ENCODE measurements at places on chromosomes 2 and 18.

GRCh38 chr2:219396863-219397457 is 9.2 kb upstream of the DNPEP start:
- DNase-seq, result no peak

DNA sequence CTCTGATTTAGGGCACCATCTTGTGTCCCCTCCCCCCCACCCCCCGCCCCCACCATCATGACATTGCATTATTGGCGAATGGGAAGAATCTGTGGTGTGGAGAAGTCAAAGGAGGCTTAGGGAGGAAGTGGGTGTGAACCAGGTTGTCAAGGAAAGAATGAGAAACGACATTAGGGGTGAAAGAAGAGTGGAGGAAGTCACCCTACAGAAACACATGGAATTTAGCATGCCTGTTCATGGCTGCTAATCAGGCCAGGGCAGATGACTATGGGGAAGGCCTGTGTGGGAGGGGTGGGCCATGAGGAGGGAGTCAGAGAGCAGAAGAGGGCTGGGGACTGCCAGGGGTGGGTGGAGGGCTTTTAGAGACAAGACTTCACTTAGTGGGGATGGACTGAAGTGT is 81.6 kb downstream of the AOX1 start:
- no peak for DNase-seq

DNA sequence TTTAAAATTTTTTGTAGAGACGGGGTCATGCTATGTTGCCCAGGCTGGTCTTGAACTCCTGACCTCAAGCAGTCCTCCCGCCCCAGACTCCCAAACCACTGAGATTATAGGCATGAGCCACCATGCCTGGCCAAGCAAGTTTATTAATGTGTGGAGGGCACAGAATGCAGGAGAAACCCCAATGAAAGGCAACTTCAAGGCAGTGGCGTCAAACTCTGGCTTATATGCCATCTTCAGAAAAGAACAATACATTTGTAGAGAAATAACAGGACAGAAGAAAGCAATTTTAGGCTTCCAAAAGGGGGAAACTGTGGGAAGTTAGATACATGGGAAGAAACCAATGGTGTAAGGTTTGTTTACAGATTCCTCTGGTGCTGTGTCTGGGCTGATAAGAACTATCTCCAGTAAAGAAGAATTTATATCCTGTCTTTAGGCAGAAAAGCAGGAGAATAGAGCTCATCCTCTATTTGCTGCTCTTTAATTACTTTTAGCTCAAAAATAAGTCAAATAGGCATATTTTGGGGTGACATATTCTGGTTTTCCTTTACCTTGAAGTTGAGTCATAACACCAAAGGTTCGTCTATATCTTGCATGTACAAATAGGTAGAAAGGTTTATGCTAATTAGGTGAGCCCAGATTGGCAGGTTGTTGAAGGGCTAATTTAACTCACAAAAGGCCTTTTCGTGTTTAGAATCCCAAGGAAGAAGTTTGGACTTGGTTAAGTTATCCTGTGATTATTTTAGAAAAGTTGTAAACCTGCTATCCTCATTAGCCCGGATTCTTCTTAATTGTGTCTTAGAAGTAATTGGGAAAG is 26.0 kb upstream of the TMEM214 start:
- DNase-seq, result no peak

DNA sequence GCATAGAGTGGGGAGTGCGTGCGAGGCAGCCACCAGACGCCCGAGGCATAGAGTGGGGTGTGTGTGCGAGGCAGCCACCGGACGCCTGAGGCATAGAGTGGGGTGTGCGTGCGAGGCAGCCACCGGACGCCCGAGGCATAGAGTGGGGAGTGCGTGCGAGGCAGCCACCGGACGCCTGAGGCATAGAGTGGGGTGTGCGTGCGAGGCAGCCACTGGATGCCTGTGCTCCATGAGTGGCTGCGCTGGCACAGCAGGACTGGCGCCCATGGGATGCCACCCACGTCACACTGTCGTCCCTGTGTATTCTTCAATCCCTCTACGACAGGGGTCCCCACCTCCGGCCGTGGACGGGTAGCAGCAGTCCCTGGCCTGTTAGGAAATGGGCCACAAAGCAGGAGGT is 221.9 kb downstream of the HDAC4 start:
- no peak for DNase-seq

DNA sequence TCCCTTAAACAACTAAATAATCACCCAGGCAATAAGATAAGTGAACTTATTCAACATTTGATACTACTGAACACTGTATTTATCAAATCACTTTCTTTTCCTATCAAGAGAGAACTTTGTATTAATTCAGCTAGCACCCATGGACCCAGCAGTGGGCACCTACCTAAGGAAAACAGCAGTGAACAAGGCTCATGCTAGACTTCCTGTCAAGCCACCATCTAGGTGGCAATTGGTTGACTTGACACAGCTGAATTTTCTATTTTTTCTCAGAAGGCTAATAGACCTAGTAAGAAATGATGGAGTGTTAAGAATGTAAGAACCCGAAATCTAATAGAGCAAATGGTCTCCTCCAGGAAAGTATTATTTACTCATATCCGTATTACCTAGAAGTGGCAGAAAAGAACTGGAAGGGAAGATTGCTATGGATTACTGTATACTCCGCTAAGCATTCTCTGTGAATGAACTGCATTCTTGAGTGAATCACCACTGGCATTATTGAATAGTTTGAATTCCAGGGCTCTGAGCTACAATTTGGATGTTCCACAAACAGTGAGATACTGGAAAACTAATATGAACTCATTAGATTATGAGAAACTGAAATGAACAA is 988.2 kb upstream of the CDH2 start:
- no peak for DNase-seq

DNA sequence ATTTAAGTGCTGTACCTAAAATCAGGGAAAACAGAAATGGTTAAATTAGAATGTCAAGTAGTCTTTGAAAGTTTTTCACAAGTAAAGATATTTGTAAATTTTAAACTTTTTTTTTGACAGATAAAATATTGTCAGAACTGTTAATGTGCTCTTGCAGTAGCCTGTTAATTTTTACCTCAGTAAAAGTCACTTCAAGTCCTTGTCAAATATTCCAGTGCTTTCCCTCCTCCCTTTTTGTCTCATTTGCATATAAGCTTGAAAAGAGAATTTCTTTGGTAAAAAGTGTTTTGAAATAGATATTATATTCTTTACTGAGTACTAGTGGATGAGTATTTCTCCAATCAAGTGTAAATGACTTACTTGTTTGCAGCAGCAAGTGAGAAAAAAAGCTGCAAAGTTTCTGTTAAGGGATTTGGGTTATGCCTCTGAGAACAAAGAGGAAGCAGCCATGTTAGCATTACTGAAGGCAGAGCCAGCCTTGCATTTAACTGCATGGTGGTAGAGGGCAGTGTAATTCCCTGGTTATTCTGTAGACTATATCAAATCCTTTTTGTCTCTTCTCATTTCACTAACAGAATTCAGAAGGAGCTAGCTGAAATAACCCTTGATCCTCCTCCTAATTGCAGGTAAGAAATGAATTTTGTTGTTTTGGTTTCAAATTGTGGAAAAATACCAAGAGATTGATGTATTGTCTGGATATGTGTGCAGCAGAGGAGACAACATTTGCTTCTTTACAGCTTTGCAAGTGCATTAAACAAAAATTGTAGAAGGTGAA is 3.2 kb downstream of the UBE2E3 start:
- DNase-seq, result no peak

DNA sequence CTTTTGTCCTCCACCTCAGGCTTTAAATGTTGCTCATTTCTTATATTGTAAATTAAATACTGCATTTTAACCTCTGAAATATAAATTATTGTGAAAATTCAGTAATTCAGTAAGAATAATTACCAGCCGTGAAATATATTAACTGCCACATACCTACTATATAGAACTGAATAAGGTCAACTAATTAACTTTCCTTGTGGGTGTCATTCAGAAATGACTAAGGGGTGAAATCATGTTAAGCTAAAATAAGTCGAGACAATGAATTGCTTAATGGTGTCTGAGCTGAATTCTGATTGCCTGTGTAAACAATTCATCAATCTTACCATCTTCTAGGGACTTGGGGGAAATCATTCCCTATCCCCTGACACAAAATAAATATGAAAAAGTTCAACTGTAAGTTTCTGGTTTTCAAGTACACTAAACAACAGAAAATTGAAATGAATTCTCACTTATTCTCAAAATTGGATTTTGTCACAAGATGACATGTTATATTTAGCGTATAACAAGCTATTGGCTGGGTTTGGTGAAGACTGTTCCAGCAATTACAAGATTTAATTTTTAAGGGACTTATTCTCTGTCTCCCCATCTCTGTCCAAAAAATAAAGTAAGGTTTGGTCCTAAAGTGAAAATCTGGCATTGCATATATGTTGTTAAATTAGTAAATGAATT is 255.1 kb downstream of the METTL4 start:
- no peak for DNase-seq

- DNase-seq, result no peak
These were observed 36.5 kb downstream of the TGIF1 start for GRCh38 chr18:3486512-3486911.

GRCh38 chr2:10523406-10524189 is 75.5 kb upstream of the ODC1 start:
- DNase-seq, result no peak

DNA sequence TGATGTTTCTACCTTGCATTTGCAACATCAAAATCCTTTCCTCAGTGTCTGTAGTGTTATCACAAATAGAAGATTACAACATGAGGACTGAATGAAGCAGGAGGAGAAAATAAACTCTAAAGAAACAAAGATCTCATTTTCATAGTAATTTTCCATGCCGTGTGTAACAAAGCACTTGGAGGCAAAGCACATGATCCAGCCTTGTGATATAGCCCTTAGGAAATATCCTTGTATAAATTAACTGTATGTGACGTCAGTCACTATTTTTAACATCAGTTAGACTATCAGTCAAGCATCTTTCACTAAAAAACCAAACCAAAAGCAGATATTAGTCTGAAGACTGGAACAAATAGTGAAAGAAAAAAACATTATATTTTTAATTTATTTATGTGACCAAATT is 492.1 kb upstream of the CNTNAP5 start:
- no peak for DNase-seq

DNA sequence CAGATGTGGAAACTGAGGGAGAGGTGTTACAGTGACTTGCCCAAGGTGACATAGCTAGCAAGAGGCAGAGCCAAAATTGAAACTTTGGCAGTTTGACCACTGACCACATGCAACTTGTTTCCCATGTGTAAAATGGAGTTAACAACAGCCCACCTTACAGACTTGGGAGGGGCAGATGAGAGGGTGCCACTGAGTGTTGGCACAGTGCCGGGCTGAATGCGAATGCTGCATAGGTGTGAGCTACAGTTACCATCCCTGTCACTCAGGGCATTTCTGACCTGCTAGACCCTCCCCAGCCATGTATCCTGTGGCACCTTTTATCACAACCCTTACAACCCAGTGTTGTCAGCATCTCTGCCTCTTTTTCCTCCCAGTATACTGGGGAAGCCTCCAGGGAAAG is 10.8 kb downstream of the SMARCAL1 start:
- no peak for DNase-seq

GRCh38 chr2:46151577-46151976 is 145.6 kb upstream of the EPAS1 start:
- DNase-seq, result no peak

DNA sequence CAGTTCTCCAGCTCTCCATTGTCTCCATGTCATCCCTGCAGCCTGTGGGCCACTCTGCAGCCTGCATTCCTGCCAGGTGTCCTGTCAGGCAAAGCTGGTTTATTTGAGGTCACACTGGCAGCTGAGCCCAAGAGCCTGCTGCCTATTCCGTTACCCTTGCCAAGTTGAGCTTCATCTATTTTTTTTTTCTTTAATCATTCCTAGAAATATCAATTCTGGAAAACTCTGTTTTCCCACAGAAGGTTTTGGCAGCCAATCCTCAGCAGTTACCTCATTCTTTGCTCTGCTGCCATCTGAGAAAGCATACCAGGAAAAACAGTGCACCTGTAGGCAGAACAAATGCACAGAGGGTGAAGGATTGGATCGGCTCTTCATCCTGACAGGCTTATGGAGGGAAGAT is 411.0 kb upstream of the ACVR2A start:
- DNase-seq, result no peak

DNA sequence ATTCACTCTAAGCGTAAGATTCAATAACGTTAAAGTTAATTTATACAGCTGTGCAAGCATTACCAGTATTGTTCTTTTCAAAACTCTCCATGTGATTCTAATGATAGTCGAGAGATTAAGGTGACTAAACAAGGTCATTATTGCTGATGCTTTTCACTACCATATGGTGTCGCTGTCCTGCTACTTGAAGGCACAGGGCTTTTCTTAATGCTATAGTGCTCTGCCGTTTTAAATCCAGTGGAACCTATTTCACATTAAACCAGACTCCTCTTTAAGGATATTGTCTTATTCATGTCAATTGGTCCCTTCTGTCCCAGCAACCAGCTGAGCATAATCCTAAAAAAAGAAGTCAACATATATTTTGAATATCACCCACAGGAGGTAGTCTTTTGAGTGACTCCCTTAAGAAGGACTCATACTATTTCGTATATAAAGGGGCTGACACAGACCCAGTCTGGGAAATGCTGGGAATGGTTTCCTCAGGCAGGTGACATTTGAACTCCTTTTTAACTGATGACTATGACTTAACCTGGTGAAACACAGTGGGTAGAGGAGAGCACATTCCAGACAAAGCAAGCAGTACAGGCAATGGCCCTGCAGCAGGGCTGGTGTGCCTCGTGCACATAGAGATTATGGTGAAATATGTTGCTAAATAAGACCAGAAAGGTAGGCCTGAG is 53.9 kb upstream of the CYTIP start:
- no peak for DNase-seq

- no peak for DNase-seq
These were observed 47.4 kb upstream of the NXPH2 start for GRCh38 chr2:138827426-138828054.

GRCh38 chr18:58567453-58568196 is 61.3 kb downstream of the ALPK2 start:
- DNase-seq, result no peak

- DNase-seq, result peak; percentile 81
These were observed 232.3 kb downstream of the KLHL29 start for GRCh38 chr2:23617167-23617810.

DNA sequence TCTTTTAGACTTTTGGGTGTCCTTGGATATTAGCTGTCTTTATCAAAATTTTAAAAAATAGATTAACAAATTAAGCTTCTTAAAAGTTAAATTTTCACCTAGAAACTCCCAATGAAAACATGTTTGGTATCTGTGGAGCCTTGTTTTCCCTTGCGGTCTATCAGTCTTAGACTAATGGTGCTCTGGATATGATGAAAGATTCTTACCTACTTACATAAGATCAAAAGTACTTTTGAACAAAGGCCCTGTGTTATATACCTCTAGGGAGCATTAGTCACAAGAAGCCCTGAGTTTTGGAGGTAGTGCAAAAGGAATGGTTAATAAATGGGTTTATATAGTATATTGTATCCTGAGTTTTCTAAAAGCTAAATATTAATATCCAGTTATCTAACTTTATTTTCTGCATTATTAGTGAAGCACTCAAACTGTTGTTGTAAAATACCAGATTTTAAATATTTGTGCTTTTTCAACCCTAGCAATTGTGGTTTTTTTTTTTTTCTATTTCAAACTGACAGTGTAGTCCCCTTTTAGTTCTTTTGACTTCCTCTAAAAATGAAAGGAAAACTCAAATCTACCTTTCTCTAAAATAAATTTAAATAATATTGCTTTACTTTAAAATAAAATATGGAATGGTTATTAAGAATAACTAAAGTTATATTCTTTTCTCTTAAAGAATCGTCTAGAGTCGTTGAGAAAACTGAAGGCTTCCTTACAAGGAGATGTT is 18.1 kb downstream of the NDC80 start:
- no peak for DNase-seq

GRCh38 chr2:134441153-134441863 is 187.4 kb downstream of the MGAT5 start:
- DNase-seq, result no peak
